ENCODE measurements at places on chromosomes 7 and 10. TPM values are rescaled to one million over a fixed set of nuclear protein-coding genes. Genes with fewer than 3 reads are reported as not detected.

DNA sequence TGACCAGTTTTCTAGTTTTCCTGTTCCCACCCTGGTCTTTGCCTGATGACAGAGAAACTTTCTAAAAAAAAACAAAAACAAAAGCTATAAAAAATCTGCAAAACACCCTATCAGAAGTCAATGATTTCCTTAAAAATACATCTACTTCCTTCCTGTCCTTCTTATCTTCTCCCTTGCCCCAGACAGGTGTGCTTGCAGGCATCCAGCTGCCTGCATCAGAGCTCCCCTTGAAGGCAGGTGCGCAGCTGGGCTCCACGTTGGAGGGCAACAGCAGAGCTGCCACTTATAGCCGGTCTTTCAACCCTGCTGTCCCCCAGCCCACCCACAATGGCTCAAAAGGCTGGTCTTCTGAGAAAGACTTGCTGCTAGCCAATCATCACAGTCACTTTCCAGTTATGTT is 29.8 kb downstream of the UBE2D4 start:
- H3K27ac ChIP-seq, result no peak overlapping the region
- no peak overlapping the region for H3K4me3 ChIP-seq
- DNase-seq, result no peak
- peaks cover 8% of the 10 kb centered on the region for H3K36me3 ChIP-seq
- H3K27me3 ChIP-seq, result no peaks in the 10 kb centered on the region

GRCh38 chr10:82811621-82812020 is 936.6 kb downstream of the NRG3 start:
- no peak overlapping the region for H3K4me3 ChIP-seq
- no peaks in the 10 kb centered on the region for H3K27me3 ChIP-seq
- no peaks in the 10 kb centered on the region for H3K4me1 ChIP-seq
- H3K27ac ChIP-seq, result no peak overlapping the region
- DNase-seq, result no peak

The TET1 gene
- total RNA-seq, result 7.5 TPM

The ESYT2 gene
- total RNA-seq, result 114 TPM

GRCh38 chr10:57119684-57120083 is 758.6 kb upstream of the ZWINT start:
- H3K4me1 ChIP-seq, result no peaks in the 10 kb centered on the region
- H3K4me3 ChIP-seq, result no peak overlapping the region
- no peaks in the 10 kb centered on the region for H3K27me3 ChIP-seq
- no peak for DNase-seq

DNA sequence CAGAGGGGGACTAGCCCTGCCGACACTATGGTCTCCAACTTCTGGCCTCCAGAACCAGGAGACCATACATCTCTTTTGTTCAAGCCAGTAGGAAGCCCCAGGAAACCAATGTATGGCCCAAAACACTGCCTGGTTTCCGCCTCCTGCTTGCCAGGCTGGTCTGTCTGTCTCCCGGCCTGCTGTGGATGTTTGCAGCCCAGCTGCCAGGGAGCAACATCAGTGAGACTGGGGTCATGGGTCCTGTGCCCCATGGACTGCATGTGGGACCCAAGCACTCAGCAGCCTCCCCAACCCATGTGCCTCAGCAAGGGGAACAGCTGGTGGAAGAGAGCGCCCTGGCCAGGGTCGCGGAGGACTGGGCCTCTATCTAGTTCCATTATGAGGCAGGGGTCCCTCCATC is 33.4 kb upstream of the NUB1 start:
- DNase-seq, result no peak
- H3K27ac ChIP-seq, result no peak overlapping the region
- peaks cover 48% of the 10 kb centered on the region for H3K27me3 ChIP-seq
- no peak overlapping the region for H3K4me3 ChIP-seq
- H3K4me1 ChIP-seq, result peaks cover 7% of the 10 kb centered on the region

GRCh38 chr7:44072364-44073231 is 7.2 kb upstream of the PGAM2 start:
- peaks cover 51% of the 10 kb centered on the region for H3K36me3 ChIP-seq
- DNase-seq, result peak; percentile 58
- no peak overlapping the region for H3K4me3 ChIP-seq
- H3K27ac ChIP-seq, result peak overlapping the region; percentile 83
- H3K27me3 ChIP-seq, result no peaks in the 10 kb centered on the region

DNA sequence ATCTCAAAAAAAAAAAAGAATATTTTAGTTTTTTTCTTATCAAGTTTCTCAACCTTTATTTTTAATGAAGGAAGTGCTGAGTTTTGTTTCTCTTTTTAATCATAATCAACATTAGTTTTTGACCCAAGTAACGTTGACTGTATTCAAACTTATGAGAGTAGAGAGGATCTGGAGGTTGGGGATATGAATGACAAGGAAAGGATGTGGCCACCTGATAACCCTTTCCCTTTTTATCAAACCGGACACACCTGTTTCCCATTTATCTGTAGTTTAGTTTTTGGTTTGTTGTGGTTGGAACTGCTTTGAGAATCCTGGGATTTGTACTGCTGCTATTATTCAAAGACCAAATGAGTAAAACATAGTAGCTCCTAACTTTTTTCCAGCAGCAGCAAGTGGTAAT is 38.6 kb downstream of the HACD1 start:
- no peaks in the 10 kb centered on the region for H3K4me1 ChIP-seq
- DNase-seq, result no peak
- no peak overlapping the region for H3K4me3 ChIP-seq
- H3K36me3 ChIP-seq, result no peaks in the 10 kb centered on the region

- H3K27me3 ChIP-seq, result no peaks in the 10 kb centered on the region
- H3K4me1 ChIP-seq, result no peaks in the 10 kb centered on the region
- DNase-seq, result no peak
- no peak overlapping the region for H3K27ac ChIP-seq
- no peak overlapping the region for H3K4me3 ChIP-seq
Measured at GRCh38 chr7:34322841-34323240, 335.2 kb upstream of the NPSR1 start.

The CALML5 gene
- not detected for total RNA-seq

DNA sequence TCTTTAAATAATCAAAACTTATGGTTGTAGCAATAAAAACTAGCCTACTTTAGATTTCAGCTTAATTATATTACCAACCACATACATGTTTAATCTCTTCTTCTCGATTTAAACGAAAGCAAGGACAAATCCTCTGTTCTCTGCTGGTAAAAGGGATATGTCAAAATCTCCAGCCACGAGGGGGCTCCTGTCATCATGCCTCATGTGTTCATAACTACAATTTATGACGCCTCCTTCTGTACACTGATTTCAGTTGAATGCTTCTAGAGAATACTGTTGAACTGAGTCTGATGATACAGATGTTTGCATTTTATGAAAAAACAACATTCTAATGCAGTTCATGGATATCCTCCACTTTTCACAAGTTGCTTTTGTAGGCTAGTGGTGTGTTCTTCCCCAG is 220.0 kb upstream of the DPP6 start:
- H3K27me3 ChIP-seq, result no peaks in the 10 kb centered on the region
- no peak for DNase-seq
- no peaks in the 10 kb centered on the region for H3K4me1 ChIP-seq
- no peaks in the 10 kb centered on the region for H3K36me3 ChIP-seq

The STEAP1 gene
- total RNA-seq, result 38.7 TPM

The SLC29A4 gene
- total RNA-seq, result 6.3 TPM
